ENCODE measurements at places on chromosomes 6 and 20. TPM values are rescaled to one million over a fixed set of nuclear protein-coding genes. Genes with fewer than 3 reads are reported as not detected.

TREM1 gene
- total RNA-seq, result not detected

EDN1 gene
- not detected for total RNA-seq

C20orf202 gene
- 0.11 TPM for total RNA-seq

NOX3 gene
- not detected for total RNA-seq

IMPG1 gene
- not detected for total RNA-seq

LY6G6C gene
- total RNA-seq, result 0.25 TPM

C6orf163 gene
- total RNA-seq, result 1.3 TPM

GPX6 gene
- not detected for total RNA-seq

ENPP1 gene
- total RNA-seq, result 3.5 TPM

Data from T-helper 2 cell treated with Interferon-gamma antibody and Interleukin-4, amounts not matched to agents 100 ng/mL and 5 ng/mL, for 36 hours (primary cell).